ENCODE measurements at places on chromosomes 4 and X. TPM values are rescaled to one million over a fixed set of nuclear protein-coding genes. Genes with fewer than 3 reads are reported as not detected.

USP17L30 gene
- total RNA-seq = not detected

TMPRSS11D gene
- total RNA-seq = not detected

HPGDS gene
- not detected for total RNA-seq

GABRA4 gene
- total RNA-seq = not detected

IGSF1 gene
- 0.27 TPM for total RNA-seq

RS1 gene
- total RNA-seq = not detected

EDNRA gene
- total RNA-seq = 0.30 TPM

LDOC1 gene
- 80.5 TPM for total RNA-seq

IBSP gene
- not detected for total RNA-seq

HUWE1 gene
- 68.9 TPM for total RNA-seq

BRS3 gene
- not detected for total RNA-seq

OFD1 gene
- total RNA-seq = 11.4 TPM

SPIN3 gene
- 5.9 TPM for total RNA-seq

SYTL5 gene
- 0.34 TPM for total RNA-seq

CD40LG gene
- total RNA-seq = not detected

TMEM192 gene
- 8.7 TPM for total RNA-seq

EVC2 gene
- 1.8 TPM for total RNA-seq

RPS6KA6 gene
- total RNA-seq = 6.5 TPM

P2RY8 gene
- total RNA-seq = not detected

SMIM10L2A gene
- 0.11 TPM for total RNA-seq

FAM9B gene
- total RNA-seq = not detected

PIN4 gene
- total RNA-seq = 37.8 TPM

PRDM8 gene
- 0.12 TPM for total RNA-seq

PRR32 gene
- not detected for total RNA-seq

ADH7 gene
- not detected for total RNA-seq

DOK7 gene
- 0.82 TPM for total RNA-seq

SH3TC1 gene
- total RNA-seq = 24.3 TPM

HTT-AS gene
- total RNA-seq = not detected

FAM199X gene
- total RNA-seq = 18.3 TPM

GIMD1 gene
- total RNA-seq = not detected

WNK3 gene
- total RNA-seq = 0.01 TPM

F8A2 gene
- not detected for total RNA-seq

C4orf51 gene
- total RNA-seq = not detected

PGK1 gene
- 603 TPM for total RNA-seq

NPY2R gene
- total RNA-seq = not detected

LAMP2 gene
- total RNA-seq = 100 TPM

ASMT gene
- 0.44 TPM for total RNA-seq

MAGEA8 gene
- not detected for total RNA-seq

YIPF7 gene
- total RNA-seq = not detected

SCRG1 gene
- total RNA-seq = not detected

PAGE4 gene
- not detected for total RNA-seq

CCKAR gene
- not detected for total RNA-seq

HNRNPDL gene
- total RNA-seq = 263 TPM

SSX3 gene
- not detected for total RNA-seq

Data from A549 treated with Mapracorat at 1 μM for 4 hours (cell line).